ENCODE measurements at places on chromosomes 12 and 14. TPM values are rescaled to one million over a fixed set of nuclear protein-coding genes. Genes with fewer than 3 reads are reported as not detected.

GRCh38 chr12:41189395-41190251, 1.5 kb downstream of the PDZRN4 start:
- peak; percentile 17 for DNase-seq

NOS1 gene
- 2.4 TPM for total RNA-seq

DNA sequence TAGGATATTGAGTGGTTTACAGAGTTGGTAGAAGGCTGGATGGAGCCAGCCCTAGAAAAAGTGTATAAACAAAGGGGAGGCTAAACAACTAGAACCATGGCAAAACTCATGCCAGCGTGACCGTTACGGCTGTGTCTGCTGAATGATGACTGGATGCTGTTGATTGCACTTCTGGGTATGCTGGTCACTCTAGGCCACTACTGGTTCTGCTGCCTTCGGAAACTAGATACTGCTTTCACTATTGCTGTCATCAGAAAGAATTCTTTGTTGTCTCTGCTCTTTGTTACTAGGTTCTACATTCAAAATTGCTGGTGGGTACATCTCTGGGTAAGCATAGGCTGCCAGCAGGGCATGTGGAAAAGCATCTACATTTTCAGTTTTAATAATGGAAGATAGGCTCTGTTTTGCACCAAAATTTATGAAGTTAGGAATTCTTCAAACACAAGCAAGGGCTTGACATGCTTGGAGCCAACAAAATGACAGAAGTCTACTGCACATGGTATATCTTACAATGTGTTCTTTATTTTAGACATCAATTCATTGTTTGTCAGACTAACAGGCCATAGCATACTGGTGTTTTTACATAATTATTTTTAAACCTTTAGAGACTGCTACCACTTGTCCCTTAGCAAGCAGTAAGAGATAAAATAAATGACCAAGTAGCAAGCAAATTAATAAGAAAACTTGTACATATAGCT, 15.4 kb downstream of the MON2 start:
- no peak for DNase-seq

GRCh38 chr14:66495218-66496098, 9.3 kb downstream of the CCDC196 start:
- DNase-seq, result peak; percentile 76

RNASE7 gene
- total RNA-seq, result not detected

- DNase-seq, result peak; percentile 42
Observed at GRCh38 chr14:103882503-103883262, 35.3 kb upstream of the PPP1R13B start.

GRCh38 chr14:96280104-96280503, 24.1 kb downstream of the BDKRB1 start:
- DNase-seq, result no peak

PPP4R4 gene
- total RNA-seq, result 5.3 TPM

DNA sequence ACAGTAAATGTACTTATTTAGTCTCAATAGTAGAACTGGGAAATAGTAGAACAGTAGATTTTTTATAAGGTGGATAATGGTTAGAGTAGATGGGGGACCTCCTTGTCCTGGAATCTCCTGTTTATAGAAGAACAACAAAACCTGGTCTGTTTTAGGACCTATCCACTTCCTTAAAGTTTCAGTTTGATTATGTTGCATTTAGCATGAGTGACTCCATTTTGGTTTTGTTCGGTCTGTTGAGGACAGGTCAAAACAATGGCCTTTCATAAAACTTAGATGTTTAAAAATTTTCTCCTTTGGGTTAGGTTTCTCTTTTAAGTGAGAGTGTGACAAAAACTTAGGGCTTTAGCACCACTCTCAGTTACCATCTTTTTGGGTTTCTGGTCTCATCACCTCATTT, 308.9 kb downstream of the BTG1 start:
- no peak for DNase-seq

DNA sequence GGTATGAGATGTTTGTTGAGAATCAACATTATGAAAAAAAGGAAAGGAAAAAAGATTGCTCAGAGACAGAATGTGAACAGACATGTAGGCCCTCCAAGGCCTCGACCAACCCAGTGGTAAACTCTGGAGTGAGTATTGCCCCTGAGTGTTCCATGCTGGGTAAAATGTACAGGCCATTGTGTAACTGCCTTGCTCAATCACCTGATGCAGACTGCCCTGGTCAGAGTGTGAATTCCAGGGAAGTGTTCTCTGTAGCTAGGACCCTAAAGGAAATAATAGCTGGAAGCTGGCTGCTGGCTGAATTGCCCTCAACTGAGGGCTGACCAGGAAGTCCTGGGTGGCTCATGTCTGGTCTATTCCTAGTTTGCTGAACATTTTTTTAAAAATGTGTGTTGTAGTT, 1081.4 kb upstream of the LRFN5 start:
- no peak for DNase-seq

OR6C2 gene
- total RNA-seq, result not detected

Data from lung (tissue), 17 donors.